Activated T-helper 1 cell treated with anti-CD3 and anti-CD28 coated beads, Interleukin-12 subunit alpha, Interleukin-12 subunit beta, Interleukin-2, Interleukin-4 antibody, amounts not matched to agents 30 ng/mL and 10 ng/mL and 1 ng/mL, durations not matched to agents 14 hours and 24 hours and 36 hours (primary cell): ENCODE measurements at places on chromosomes 5 and 9. TPM values are rescaled to one million over a fixed set of nuclear protein-coding genes. Genes with fewer than 3 reads are reported as not detected.

- no peak for DNase-seq
Observed at GRCh38 chr5:139061856-139062255, 136.3 kb downstream of the SIL1 start.

Gene MPDZ
- not detected in 2 replicates for total RNA-seq

Gene FBXL7
- not detected in 2 replicates for total RNA-seq

- no peak for DNase-seq
Observed at GRCh38 chr9:101601904-101602765, 7.4 kb upstream of the PPP3R2 start.

Gene PFN3
- not detected in 2 replicates for total RNA-seq

GRCh38 chr5:112283943-112284929 is 134.8 kb downstream of the EPB41L4A start:
- no peak for DNase-seq

Gene CTNNAL1
- total RNA-seq: 24.8 and 25.1 TPM in 2 replicates
